Activated T-helper 1 cell treated with anti-CD3 and anti-CD28 coated beads, Interleukin-2, amount 50 U/mL, for 16 hours (primary cell): ENCODE measurements at places on chromosomes 6 and 20.

DNA sequence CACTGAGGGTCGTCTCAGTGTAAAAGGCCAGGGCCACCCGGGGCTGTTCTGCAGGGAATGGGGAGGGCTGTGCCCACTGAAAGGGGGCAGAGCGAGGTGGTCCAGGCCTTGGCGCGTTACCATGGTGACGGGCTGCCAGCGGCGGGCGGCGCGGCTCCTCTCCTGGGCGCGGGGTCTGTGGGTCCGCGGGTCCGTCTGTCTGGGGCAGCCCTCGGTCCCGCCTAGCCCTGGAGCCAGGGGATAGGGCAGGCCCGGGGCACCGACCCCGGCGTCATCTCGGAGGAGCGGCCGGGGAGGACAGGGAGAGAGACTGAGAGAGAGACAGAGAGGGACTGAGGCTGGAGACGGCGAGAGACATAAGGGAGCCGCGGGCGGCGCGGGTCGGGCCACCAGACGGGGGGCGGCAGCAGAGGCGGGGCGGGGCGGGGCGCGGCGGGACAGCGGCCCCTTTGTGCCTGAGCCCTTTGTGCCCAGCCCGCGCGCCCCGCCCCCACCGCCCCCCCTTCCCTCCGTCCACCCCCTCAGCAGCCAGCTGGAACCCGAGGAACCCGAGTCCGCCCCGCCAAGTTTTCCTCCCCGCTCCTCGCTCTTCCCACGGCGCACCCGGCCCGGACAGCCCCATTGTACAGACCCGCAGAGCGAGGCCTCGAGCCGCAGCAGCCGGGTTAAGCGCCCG lies at the start of gene KIAA1755:
TSS of gene KIAA1755 (minus strand) at position 358 of the 676 bp plus-strand sequence. CDS start at position 123, 235 bp downstream.
- no peak for DNase-seq

DNA sequence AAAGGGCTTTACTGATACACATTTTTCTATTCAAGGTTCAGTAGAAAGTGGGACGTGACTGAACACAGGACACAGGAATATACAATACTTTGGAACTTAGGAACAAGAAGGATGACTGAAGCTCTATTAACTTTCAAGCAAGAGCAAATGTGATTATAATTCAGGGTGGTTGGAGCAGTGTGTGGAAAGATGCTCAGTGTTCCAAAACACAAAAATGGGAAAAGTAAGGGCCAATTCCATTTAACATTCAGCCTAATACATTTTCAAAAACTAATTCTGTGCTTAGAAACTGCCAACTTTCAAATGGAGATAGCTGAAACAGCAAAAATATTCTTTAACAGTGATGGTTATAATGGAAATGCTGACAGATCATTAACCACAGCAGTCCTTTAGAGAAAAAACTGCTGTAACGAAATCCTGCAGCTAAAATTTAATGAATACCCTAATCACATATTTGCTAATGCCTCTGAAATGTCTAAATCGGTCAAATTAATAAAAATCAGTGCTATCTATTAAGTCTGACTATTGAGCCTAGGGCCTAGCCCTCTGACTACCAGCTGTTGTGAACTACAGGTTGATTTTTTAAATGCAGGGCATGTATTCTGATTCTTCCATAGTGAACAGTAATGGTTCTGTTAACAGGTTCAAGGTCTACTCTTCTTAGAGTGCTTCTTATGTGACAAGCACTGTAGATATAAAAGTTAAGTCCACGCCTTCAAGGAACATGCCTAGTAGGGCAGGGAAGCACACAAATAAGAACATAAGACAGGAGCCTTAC lies 45.9 kb downstream of the RARS2 start:
- no peak for DNase-seq

DNA sequence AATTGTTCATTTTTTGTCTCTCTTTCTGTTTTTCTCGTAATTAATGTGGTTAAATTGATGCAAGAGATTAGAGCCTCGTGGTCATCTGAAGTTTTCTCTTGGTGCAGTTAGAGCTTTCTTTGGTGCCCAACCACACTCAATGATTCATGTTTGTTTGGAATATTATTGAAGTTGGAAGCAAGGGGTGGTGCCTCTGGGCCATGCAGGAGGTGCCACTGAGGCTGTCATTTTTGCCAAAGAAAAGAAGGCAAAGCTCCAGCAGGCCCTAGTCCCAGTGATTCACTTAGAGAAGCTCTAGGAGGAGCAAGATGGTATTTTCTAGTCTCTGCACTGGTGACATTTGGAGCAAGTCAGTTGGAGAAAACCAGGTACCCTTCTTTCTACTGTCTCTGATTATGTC lies 144.5 kb upstream of the RALGAPA2 start:
- no peak for DNase-seq

GRCh38 chr6:169230322-169230665 lies 23.4 kb downstream of the THBS2 start:
- no peak for DNase-seq

DNA sequence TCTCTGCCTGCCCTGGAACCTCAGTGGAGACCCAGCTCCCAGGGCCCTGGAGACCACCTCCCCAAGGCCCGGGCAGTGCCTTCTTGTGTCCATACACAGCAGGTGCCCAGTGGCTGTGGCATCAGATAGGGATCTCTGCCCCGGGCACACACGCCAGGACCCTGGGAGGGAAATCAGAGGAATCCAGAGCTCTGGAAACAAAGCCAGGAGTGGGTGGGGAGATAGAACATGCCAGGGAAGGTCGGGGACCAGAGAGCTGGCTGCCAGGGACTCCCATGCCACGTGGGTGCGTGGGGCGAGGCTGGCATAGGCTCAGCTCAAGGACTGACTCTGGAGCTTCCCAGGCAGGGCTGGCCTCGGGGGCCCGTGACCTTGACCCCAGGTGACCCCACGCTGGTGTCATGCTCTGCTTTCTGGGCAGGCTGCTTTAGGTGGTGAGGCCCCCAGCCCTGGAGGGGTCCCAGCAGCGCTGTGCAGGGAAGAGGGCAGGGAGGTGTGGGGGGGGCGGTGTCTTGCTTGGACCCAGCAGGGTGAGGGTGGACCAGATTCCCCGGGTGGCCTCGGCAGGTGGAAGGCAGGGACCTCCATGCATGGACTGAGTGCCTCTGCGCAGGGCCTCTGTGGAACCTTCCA lies 17.6 kb upstream of the GATA5 start:
- DNase-seq = no peak

DNA sequence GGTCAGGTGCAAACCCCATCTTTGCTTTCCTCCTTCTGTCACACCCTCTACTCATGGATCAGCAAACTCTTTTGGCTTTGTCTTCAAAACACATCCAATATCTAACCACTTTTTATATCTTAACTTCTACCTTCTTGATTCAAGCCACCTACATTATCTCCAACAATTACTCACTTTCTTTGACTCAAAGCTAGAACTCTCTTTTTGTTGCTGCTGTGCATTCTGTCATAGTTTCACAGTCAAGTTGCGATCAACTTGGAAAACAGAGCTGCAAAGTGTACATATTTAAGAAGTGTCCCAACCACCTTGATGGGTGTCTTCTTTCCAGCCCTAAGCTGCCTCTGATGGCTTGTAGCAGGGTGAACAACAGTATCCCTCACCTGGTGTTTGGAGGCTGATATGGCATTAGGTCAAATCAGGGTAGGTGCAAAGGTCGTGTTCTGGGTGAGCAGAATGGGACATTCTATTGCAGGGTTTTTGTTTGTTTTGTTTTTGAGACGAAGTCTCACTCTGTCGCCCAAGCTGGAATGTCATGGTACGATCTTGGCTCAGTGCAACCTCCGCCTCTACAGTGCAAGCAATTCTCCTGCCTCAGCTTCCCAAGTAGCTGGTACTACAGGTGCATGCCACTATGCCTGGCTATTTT lies 43.4 kb upstream of the RALGAPA2 start:
- DNase-seq = no peak

- no peak for DNase-seq
Measured at GRCh38 chr6:13454286-13455221, 32.8 kb downstream of the GFOD1 start.

GRCh38 chr6:42141603-42142117 lies 760 bp downstream of the C6orf132 start:
- DNase-seq = no peak

DNA sequence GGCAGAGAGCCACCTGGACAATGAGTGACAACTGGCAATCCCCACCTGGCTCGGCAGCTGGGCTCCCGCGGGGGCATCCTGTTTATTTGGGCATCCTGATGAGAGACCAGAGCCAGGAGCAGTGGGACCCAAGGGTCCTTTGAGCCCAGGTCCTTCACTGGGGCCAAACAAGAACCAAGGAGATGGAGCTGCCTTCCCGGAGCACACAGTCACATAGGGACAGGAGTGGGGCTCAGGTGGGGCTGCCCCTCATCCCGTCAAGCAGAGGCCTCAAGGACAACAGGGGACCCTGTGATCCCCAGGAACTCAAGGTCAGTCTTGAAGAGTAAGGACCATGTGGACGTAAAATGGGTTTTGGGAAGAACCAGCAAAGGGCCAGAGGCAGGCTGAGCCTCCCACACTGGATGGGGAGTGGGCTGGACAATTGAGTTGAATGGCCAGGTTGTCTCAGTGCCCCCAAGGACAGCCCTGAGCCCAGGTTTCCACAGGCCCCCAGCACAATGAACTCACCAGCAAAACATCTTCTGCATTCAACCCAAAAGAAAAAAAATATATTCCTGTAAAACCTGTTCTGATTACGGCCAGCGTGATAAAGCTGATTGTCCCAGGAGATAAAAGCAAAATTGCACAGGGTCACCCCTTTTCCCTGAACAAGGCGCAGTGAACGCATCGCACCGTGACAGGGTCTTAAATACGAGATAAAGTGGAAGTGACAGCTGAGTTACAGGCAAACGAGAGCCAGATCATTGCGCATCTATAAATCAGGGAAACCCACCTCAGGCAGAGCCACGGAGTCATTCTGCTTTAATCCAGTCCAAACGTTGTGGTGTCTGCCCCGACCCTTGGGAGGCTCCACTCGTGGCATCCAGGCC lies 86.2 kb downstream of the ANKRD60 start:
- no peak for DNase-seq

DNA sequence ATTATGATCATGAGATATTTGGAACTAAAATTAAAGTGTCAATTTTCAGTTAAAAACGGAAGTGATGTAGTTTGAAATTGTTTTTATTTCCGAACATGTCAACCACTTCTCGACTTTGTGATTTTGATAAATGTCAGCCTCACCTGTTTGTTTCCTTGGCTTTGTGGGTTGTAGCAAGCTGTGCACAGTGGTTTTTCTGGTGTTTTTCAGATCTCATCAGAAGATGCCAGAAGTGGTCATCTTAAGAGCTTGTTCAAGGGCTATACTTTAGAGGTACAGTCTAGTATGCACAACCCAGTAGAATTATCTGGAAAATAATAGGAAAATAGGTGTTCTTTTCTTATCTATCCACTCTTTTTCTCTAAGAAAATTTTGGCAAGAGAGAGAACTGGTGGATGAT lies 134.0 kb downstream of the GRIK2 start:
- no peak for DNase-seq

- no peak for DNase-seq
Measured at GRCh38 chr20:52172392-52173047, 19.1 kb downstream of the ZFP64 start.
